IMR-90 (cell line): ENCODE measurements at places on chromosomes 4 and X. TPM values are rescaled to one million over a fixed set of nuclear protein-coding genes. Genes with fewer than 3 reads are reported as not detected.

- DNase-seq: no peak
These were observed 21.4 kb upstream of the PGM2 start for GRCh38 chr4:37805091-37805490.

DNA sequence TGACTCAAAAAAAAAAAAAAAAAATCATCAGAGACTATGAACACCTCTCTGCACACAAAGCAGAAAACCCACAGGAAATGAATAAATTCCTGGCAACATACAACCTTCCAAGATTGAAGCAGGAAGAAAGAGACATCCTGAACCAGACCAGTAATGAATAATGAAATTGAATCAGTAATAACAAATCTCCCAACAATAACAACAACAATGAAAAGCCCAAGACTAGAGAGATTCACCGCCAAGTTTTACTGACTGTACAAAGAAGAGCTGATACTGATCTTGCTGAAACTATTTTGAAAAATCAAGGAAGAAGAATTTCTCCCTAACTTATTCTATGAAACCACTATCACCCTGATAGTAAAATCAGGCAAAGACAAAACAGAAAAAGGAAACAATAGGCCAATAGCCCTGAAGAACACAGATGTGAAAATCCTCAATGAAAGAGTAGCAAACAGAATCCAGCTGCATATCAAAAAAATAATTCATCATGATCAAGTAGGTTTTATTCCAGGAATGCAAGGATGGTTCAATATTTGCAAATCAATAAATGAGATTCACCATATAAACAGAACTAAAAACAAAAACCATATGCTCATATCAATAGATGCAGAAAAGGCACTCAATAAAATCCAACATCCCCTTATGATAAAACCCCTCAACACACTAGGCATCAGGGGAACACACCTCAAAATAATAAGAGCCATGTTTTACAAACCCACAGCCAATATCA lies 31.0 kb upstream of the PLK4 start:
- no peak for DNase-seq

- no peak for DNase-seq
These were observed 2.7 kb downstream of the CT47C1 start for GRCh38 chrX:119075270-119076025.

DNA sequence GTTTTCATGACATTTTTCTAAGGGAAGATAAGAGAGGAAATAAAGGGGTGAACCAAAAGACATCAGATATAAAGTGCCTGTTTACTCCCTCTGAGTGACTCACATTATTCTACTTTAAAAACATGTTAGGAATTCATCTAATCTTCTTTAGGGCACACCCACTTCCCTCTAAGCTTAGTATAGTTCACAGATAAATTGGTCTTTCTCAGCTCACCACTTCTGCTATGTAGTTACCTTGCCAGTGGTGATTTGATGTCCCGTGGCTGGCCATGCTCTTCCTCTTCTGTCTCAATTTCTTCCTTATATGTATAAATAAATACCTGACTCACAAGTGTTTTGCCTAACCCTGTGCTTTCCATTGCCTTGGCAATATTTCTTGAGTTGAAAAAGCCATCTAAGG lies 96.8 kb downstream of the PDLIM5 start:
- peak; percentile 82 for DNase-seq

- DNase-seq: no peak
These were observed 56.8 kb upstream of the TXK start for GRCh38 chr4:48190839-48191238.

- DNase-seq: no peak
These were observed 224.3 kb downstream of the MGST2 start for GRCh38 chr4:139889901-139890300.

DNA sequence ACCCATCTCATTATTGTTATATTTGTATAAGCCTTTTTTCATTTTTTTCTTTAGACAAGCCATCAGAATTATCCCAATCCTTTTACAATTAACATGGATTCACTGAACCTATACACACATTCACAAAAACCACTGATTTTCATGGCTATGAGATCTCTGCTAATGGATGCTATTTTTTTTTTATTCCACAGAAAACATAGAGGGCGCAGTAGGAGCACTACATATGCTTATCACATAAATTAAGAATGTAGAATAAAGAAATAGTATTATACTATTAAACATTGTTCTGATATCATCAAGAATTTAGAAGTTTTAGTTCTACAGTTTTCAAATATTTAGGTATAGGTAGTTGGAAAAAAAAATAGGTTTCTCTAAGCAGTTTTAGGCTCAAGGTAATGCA lies 1477.4 kb downstream of the ARAP2 start:
- DNase-seq: no peak

DNA sequence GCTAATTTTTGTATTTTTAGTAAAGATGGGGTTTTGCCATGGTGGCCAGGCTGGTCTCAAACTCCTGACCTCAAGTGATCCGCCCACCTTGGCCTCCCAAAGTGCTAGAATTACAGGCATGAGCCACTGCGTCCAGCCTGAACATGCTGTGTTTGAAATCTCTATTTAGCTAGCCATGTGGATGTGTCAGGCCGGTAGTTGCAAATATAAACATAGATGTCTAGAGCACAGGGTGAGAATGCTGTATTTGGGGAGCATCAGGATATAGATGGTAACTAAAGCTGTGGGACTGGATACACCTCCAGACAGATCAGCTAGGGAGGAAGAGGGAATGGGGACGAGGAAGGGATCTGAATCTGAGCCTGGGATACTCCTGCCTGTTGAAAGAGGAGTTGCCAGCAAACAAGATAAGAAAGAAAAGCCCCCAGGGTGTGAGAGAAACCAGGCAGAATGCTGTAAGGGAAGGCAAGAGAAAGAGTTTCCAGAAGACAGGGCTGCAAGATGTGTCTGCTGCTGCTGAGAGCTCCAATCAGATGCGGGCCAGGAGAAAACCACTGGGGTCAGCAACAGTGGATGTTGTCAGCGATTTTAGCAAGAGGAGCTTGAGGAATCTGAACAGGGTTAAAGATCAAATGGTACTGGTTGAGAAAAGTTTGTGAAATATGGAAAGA lies 177.4 kb downstream of the PALLD start:
- DNase-seq: peak; percentile 65

GRCh38 chr4:120963449-120963848 lies 40.9 kb upstream of the PRDM5 start:
- no peak for DNase-seq

DNA sequence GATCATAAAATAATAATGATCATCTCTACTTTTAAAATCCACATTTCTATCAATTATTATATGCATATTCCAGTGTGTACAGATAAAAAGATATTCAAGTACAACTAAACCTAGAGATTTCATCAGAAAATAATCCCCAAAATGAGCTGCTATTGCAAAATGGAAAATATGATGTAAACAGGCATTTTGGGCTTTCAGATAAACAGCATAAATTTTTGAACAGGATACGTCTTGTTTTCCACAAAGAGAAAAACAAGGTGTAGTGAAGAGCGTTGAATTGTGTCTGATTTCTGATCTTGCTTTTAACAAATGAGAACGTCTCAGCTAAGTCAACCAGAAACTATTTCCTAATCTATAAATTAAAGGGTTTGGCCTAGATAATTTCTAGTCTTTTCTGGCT lies 349.6 kb upstream of the FTHL17 start:
- no peak for DNase-seq

- DNase-seq: no peak
These were observed 10.3 kb downstream of the ELOVL6 start for GRCh38 chr4:110188113-110188512.

DNA sequence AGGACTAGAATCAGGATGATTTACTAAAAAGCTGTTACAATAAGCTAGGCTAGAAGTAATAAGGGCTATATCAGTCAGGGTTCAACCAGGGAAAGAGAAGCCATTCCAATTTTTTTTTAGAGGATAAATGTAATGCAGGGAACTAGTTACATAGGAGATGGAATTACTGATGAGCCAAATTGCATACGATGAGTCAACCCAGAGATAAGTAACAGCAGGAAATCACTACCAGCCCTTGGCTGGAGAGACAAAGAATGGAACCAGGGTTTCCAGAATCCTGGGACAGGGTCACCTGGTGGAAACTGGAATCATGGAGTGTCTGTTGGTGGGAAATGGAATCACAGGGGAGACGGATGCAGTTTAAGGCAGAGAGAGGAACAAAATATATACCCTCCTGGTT lies 13.1 kb upstream of the MAGEA4 start:
- DNase-seq: peak; percentile 1

- no peak for DNase-seq
These were observed 297.0 kb upstream of the KLF3 start for GRCh38 chr4:38366997-38367396.

RBM46 gene
- not detected in 2 replicates for total RNA-seq

ARR3 gene
- total RNA-seq: not detected in 2 replicates

PSAPL1 gene
- not detected in 2 replicates for total RNA-seq

SPATA18 gene
- total RNA-seq: 4.7 and 5.0 TPM in 2 replicates

DNAAF6 gene
- total RNA-seq: not detected in 2 replicates

GK2 gene
- total RNA-seq: not detected in 2 replicates

SCARB2 gene
- total RNA-seq: 89.7 and 102 TPM in 2 replicates

TIGD4 gene
- not detected in 2 replicates for total RNA-seq

RRAGB gene
- total RNA-seq: 9.1 and 17.2 TPM in 2 replicates

TENM3 gene
- total RNA-seq: 127 and 173 TPM in 2 replicates
